ENCODE measurements at places on chromosomes 5 and 9.
A peak's percentile ranks its signal among the peaks of the same experiment; 100 is the strongest.

- DNase-seq, result no peak
These were observed 66.4 kb upstream of the PIK3R1 start for GRCh38 chr5:68149189-68149588.

GRCh38 chr5:81125959-81126358 is 107.2 kb upstream of the CKMT2 start:
- no peak for DNase-seq

DNA sequence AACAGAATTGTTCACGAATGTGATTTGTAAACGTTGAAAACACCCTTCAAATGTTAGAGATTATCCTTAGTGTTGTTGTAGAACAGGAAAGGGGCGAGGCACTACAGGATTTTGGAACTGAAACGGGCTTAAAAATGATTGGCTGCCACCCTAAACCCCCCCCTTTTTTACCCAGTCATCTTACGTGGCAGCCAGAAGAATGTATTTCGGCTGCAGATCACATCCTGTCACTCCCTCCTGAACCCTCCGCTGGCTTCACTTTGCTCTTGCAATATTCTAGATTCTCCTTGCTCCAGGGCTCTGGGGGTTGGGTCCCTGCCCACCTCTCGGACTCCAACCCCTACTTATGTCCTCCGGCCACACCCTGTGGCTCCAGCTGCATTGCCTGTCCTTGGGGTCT is 13.9 kb upstream of the UNC5A start:
- no peak for DNase-seq

- DNase-seq, result no peak
These were observed 517.5 kb downstream of the EFNA5 start for GRCh38 chr5:107153283-107153682.

- no peak for DNase-seq
These were observed 433.5 kb downstream of the KIAA0825 start for GRCh38 chr5:94184870-94185269.

DNA sequence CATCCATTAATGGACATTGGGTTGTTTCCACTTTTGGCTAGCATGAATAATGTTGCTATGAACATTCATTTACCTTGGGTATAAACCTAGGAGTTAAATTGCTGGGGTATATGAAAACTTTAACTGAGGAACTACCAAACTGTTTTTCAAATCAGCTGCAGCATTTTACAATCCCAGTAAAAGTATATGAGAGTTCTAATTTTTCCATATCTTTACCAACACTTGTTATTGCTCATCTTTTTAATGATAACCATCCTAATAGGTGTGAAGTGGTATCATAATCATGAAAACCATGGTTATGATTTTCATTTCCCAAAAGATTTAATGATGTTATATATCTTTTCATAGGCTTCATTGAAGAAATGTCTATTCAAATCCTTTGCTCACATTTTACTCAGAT is 15.5 kb upstream of the FBXO38 start:
- DNase-seq, result no peak

DNA sequence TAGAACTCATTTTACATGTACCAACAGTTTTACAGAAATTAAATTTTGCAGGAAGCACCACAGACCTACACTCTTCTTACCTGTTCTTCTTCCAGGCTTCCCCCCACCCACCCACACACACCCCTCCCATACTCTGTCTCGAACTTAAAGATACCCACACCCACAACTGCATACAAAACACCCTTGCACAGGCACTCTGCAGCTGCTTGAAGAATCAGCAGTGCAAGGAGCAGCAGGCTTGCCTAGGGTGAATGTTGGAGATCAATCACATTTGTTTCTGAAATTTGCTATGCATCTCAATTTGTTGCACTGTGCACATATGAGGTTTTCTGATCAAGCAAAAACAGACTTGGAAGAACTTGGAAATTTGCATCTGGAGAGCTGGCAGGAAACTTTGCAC is 77.5 kb upstream of the TGFBR1 start:
- no peak for DNase-seq

DNA sequence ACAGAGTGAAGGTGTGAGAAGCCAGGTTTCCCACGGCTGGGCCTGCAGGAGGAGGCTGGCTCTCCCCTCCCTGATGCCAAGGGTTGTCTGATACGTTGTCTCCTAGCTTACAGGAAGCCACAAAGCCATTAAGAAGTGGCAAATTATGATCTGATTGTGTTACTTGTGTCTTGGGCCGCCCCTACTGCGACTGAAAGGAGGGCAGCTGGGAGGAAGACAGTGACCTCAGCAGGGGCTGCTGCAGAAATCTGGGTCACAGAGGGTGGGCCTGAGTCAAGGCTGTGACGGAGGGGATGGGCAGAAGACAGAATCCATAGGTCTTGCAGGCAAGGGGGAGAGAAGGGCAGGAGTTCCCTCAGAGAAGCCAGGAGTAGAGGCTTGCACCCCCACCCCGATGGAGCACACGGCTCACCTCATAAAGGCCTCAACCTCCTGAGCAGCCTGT is 145.0 kb downstream of the FSTL4 start:
- no peak for DNase-seq

GRCh38 chr9:37996819-37997217 is 72.2 kb downstream of the SHB start:
- no peak for DNase-seq

DNA sequence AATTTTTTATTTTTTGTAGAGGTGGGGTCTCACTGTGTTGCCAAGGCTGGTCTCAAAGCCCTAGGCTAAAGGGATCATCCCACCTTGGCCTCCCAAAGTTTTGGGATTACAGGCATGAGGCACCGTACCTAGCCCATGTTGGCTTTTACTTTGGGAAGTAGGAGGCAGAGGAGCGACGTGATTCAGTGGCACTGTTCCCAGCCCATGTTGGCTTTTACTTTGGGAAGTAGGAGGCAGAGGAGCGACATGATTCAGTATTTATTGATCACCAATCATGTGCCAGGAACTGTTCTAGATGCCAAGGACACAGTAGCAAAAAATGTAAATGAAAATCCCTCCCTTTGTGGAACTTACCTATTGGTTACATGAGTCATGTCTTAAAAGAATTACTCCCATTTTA is 18.3 kb downstream of the SNX24 start:
- no peak for DNase-seq

GRCh38 chr5:76021936-76022584 is 61.1 kb upstream of the SV2C start:
- no peak for DNase-seq

- no peak for DNase-seq
These were observed 31.9 kb downstream of the PALM2AKAP2 start for GRCh38 chr9:109811876-109812275.

DNA sequence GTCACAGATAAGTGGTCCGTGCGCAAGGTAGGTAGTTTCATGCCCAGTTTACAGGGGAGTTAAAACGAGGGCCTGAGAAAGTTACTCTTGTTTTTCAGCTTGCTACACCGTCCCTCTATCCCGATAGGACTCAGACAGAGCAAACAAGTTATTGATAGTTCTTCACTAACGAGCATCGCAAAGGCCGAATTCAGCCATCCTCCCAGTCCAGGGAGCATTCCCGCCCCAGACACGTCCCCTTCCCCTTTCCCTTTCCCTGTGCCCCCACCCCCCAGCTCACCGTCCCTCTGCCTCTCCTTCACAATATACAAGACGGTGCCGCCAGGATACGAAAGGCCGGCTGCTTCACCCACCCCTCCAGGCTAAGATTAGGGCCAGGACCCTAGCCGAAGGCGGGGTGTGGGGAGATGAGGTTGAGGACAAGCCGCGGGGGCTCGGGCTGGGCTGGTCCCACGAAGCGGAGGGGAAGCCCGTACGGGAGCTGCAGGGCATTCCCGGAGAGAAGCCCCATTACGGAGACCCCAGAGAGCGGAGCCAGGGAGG is 599 bp downstream of the KIAA1191 start:
- DNase-seq, result peak; percentile 13

GRCh38 chr9:14031060-14031414 is 282.9 kb downstream of the NFIB start:
- DNase-seq, result no peak

GRCh38 chr5:10620346-10620745 is 56.5 kb downstream of the ANKRD33B start:
- DNase-seq, result no peak

- no peak for DNase-seq
These were observed 24.4 kb upstream of the PRDM12 start for GRCh38 chr9:130639866-130640555.

DNA sequence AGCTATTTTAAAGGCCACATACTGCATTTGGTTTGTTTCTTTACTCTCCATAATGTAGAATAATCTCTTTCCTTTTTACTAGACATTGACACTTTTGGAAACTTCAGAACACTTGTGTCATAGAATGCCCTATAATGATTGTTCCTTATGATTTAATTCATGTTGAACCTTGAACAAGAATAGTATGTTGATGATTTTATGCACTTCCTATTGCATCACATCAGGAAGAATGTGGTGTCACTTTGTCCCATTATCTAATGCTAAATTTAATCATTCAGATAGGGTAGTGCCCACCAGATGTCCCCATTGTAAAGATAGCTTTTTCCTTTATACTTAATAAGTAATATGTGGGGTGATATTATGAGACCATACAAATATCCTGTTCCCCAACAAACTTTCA is 19.4 kb upstream of the DEPDC1B start:
- DNase-seq, result no peak

DNA sequence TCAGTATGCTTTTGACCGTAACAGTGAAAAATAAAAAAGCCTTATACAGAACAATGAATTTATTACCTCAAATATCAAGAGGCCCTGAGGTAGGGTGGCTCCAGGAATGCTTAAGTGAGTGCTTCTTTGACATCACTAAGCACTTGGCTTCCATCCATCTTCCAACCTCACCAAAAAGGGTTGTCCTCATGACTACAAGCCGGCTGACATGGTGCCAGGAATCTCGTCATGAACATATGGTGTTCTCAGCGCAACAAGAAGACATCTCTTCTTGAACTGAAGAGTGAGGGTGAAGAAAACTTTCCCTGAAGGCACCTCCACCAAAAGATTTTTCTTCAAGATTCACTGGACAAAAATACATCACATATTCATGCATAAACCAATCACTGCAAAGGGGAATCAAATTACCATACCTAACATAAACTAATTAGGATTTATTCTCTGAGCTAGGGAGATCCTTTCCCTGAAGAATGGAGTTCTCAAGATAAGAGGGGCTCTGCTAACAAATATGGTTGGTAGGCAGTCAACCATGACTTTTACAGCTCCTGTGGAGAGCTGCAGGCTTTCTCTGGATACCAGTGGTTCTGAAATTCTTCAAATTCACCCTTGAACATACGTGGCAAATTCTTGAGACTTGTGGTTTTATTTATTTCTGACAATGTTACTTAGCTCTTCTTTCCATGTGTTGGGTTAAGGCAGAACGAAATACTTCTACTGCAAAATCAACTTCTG is 49.5 kb downstream of the AGXT2 start:
- no peak for DNase-seq

GRCh38 chr5:39717176-39717897 is 292.6 kb upstream of the DAB2 start:
- DNase-seq, result no peak

- DNase-seq, result no peak
These were observed 11.6 kb upstream of the PAPPA start for GRCh38 chr9:116141864-116142561.

DNA sequence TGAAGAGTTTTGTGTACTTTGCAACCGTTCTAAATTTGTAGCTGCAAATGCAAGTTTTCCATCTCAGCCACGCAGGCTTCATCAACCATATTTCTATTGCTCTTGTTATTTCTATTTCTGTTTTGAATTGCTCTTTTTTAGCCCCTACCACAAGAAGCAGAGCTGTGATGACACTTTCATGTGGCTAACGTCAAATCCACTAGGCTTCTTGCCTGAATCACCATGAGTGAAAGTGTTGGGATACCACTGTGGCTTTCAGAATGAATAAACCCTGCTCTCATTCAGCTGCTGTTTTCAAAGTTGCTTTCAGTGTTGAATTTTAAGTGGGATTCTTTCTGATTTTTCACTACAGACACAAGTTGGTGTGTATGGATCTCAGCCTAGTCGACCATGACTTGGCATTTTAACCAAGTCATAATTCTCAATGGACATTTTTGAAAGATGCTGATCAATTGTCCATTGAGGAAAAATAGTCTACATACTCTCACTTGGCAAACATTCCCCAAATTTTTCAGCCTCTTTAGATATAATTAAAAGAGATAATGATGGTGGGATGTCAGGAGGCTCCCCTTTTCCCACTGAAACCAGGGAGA is 41.0 kb upstream of the MTAP start:
- no peak for DNase-seq

GRCh38 chr9:94780516-94780950 is 54.0 kb downstream of the AOPEP start:
- DNase-seq, result peak; percentile 30

DNA sequence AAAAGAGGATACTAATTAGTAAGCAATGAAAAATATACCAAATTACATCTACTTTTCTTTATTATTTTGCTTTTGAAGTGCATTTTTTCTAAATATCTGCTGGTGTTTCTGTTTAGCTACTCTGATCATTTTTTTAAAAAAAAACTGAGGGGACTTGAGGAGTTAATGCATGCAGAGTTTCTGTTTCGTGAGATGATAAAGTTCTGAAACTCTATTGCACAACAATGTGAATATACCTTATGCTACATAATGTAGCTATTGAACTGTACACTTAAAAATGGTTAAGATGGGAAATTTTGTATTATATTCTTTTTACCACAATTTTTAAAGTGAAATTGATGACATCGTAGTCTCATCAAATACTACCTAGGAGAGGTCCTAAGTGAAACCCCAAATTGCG is 288.3 kb upstream of the NR4A3 start:
- no peak for DNase-seq
